B cell (primary cell): ENCODE measurements at places on chromosomes 3 and 15.
A peak's percentile ranks its signal among the peaks of the same experiment; 100 is the strongest.

- DNase-seq = no peak
These were observed 2.6 kb upstream of the CHL1 start for GRCh38 chr3:194001-194400.

DNA sequence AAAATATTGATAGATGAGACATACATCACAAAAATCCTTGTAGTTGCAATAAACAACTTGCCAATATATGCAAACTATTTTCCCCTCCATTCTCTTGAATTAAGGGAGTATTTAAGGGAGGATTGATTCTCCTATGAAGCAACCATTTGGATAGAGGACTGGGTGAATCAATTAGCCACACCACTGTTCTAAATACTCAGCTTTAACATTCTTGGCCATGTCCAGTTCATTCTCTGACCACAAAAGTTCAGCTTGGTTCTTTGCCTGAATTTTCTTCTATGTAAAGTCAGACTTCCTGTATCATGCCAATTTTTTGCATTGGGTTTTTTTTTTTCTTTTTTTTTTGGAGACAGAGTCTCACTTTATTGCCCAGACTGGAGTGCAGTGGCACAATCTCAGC is 15.8 kb upstream of the SEC11A start:
- no peak for DNase-seq

DNA sequence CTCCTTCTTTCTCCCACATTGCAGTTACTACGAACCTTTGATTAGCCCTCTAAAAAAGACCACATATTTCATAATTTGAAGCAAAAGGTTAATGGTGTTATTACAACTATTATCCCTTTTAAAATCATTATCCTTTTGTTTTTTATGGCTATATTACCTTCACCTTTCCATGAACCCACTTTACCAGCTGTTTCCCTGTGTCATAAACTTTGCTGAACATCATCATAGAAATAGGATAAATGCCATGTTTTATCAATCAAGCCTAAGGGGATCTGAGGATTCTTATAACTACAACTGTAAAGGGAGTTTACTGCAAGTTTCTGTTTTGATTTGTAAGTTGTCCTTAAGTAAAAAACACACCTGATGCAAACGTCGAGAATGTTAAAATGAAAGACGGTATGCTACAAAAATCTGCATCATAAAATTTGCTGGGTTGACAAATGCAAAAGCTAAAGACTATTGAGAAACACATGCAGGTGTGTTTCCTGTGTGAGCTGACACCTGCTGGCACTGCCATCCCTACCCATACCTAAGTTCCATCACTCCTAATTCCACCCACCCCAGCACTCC is 39.1 kb upstream of the ARRDC4 start:
- no peak for DNase-seq

DNA sequence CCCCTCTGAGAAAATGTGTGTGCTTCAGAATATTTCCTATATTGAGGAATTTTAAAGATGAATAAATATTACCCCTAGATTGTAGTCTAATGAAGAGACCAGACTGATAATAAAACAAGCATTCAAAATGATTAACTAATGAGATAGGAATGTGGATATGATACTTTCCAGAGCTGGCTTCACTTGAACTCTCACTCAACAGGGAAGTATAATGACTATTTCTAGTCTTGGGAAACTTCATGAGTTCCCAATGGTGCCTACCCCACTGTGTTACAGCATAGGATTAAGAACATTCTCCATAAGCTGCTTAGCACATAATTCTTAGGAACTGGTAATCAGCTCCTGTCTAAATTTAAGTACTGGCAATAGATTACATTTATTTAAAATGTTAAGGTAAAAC is 261.5 kb upstream of the ZNF385D start:
- no peak for DNase-seq

- no peak for DNase-seq
These were observed 11.8 kb upstream of the SCN10A start for GRCh38 chr3:38827791-38828190.

GRCh38 chr3:65144791-65145351 is 457.1 kb upstream of the ADAMTS9 start:
- DNase-seq = no peak

GRCh38 chr3:53996141-53996874 is 104.6 kb upstream of the SELENOK start:
- no peak for DNase-seq

- no peak for DNase-seq
These were observed 26.1 kb downstream of the MORC1 start for GRCh38 chr3:109091846-109092245.

- no peak for DNase-seq
These were observed 59.5 kb upstream of the HES1 start for GRCh38 chr3:194076475-194076874.

DNA sequence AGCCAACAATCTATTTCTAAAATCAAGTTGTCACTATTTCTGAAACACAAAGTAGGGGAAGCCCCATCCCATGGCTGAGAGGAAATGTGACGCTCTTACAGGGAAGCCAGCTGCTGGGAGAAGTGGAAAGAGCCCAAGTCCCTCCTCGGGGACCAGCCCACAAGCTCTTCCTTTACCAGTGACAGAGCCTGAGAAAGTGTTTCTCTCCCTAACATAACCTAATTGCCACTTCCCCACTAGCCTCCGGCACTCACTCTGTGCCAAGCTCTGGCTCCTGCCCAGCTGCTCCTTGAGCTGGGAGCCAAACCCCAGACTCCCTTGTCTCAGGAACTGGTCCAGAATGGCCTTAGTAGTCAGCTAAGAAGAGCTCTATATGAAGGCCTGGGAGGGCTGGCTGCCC is 42.9 kb downstream of the TNFAIP8L3 start:
- DNase-seq = no peak

- DNase-seq = no peak
These were observed 64.5 kb downstream of the POLQ start for GRCh38 chr3:121481106-121481880.

DNA sequence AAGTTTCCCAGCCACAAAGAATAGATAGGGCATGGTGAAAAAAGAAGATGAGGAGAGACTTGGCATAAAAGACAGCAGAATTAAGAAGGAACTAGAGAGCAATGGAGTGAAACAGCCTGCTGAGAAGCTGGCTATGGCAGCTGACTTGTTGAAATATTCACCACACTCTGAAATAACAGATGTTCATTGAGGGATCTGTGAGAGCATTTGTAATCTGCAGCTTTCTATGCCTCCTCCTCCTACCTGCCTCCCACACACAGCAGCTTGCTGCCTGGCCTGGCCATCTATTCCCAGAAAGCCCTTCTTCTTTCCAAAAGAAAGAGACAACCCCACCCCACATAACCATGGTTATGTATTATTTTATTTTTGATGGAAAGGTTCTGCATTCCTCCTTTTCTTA is 303.9 kb downstream of the GAP43 start:
- no peak for DNase-seq

DNA sequence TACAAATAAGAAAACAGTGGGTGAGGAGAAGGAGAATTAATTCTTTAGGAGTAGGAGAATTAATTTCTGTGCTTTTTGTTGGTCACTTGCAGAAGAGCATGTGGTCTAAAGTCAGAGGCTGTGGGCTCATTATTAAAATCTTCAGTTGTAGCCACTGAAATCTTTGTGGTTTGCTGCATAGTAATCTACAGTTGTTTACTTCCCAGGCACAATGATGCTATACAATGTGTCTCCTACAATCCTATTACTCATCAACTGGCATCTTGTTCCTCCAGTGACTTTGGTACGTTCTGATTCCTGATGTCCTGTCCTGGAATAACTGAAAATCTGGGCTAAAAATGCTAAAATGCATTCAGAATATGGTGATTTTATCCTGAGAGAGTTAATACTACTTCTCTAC is 21.0 kb downstream of the IFT122 start:
- DNase-seq = no peak

DNA sequence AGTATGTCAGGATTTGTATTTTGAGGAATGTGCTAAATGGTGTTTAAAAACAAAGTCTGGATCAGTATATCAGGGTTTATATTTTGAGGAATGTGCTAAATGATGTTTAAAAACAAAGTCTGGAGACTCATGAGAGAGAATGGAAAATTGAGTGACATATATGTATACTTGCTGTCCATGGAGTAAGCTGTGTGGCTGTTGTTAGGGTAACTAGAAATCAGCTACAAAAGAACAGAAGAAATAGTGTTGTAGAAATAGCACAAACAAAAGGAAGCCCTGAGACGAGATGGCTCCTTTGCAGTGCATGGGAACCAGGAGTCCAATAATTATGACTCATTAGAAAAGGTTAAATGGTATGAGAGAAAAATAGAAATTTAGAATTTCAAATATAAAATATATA is 282.7 kb upstream of the MANF start:
- DNase-seq = no peak

DNA sequence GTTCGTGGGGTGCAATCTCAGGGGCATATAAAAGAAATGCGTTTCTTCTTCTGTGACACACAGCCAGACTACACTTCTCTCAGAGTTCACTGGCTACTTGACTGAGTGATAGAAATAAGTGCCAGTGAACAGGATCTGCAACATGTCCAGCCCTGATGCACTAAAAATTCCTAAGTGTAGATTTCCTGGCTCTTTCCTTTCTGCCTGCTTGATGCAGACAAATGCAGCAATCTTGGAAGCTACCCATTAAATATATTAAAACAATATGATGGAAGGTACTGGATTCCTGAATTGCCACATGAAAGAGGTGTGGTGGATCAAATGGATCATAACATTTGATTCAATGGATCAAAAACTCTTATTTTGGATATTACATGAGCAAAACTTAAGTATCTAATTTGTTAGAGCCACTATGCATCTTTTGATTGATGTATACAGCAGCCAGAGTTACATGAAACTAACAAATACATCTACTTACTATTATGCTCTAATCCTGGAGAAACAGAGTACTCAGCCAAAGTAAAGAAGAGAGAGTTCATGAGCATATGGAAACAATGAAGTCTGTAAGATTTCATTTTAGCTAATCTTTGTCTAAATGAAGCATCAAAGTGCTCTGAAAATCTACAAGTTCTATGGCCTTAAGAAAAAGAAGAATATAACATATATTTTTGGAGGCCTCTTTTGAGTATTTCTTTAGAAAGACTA is 222.6 kb downstream of the ZNF385D start:
- DNase-seq = no peak

DNA sequence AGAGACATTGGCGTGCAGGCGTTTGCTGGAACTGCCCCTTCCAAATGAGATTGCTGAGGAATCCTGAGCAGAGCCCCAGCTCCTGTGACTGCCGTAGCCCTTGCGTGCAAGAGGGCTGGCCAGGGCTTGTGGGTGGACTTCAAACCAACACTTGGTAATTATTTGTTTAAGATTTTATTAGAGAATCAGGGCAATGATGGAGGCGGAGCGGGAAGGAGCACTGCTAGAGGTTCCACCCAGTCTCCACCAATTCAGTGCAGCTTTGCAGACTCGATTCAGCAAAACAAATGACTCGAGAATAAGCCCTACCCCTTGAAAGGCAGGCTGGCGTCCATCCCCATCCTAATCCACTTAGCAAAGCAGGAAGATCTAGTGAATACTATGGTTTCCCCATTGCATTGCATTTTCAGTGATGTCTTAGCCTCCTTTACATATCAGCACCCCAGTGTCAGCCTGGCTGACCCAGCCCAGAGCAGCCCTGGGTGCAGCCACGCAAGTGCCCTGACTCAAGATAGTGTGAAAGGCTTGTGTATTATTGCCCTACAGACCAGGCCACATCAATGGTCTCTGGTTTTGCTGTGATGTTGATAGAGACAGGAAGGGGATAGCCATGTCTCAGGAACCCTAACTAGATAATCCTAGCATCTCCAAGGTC is 26.0 kb downstream of the GLDN start:
- no peak for DNase-seq

DNA sequence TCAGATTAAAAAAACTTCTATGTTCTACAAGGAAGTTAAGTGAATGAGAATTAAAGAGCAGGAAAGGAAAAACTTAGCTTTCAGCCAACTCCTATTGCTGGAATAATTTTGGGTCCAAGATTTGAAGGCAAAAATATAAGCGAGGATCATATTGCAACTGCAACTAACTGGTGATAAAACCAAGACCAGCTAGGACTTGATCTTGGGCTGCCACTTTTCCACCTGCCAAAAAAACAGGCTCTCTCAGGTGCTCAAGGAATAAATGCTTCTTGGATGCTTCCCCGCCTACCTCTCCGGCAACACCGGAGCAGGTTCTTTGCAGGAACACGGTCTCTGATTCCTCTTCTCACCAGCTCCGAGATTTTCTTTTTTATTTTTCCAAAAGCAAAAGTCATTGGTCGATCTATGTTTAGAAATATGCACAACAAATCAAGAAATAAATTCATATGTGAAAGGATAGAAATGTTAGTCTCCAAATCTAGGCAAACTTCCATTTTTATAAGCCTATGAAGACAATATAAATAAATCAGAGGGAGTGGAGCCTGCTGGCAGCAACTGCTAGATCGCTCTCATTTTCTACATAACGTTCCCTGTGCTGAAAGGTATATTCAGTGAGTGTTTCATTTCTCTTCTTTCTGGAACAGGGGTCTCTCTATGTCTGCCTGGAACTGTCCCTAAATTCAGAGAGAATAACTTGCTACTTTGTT is 241.9 kb downstream of the NTRK3 start:
- no peak for DNase-seq

GRCh38 chr3:166461626-166462025 is 624.4 kb upstream of the BCHE start:
- DNase-seq = no peak

- no peak for DNase-seq
These were observed 45.9 kb upstream of the TRPM1 start for GRCh38 chr15:31147456-31147855.

DNA sequence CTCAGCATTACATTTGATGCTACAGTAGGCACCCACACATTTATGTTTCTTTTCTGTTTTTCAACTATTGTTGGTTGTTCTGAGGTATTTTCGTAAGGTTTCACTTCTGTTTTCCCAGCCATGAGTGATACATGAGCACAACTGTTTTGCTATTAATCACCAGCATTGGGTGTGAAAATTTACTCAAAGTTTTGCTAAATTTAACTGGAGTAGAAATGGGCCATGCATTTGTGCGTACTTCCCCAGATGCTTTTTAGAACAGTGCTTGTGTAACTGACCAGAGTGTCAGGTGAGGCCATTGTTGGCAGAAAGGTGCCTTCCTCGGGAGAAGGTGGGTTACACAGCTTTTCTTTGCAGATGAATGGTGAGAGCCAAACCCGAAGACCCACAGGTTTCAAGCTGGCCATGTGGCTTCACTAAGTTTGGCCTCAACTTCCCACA is 70.4 kb downstream of the ST6GAL1 start:
- peak; percentile 86 for DNase-seq

GRCh38 chr15:66941791-66942190 is 123.6 kb upstream of the SMAD3 start:
- no peak for DNase-seq

DNA sequence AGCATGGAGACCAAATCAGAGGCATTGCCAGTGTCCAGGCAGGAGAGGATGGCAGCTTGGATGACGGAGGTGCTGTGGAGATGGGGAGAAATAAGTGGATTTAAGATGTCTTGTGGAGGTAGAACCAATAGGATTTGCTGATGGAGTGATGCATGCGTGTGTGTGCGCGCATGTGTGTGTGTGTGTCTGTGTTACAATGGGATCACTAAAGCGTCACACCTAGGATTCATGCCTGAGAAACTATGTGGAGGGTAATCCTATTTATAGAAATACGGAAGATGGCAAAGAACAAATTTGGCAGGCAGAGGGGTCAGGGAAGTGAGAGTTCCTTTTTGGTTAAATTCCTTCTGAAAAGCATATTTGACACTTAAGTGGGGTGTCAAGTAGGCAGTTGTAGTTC is 64.8 kb upstream of the ARL8B start:
- DNase-seq = no peak
